Stimulated activated CD4-positive, alpha-beta T cell treated with anti-CD3 and anti-CD28 coated beads, Interleukin-15, amount 100 ng/mL, for 1 hour (primary cell): ENCODE measurements at places on chromosomes 12 and 14.

GRCh38 chr12:105993766-105994555 lies 144.8 kb downstream of the NUAK1 start:
- DNase-seq, result no peak

DNA sequence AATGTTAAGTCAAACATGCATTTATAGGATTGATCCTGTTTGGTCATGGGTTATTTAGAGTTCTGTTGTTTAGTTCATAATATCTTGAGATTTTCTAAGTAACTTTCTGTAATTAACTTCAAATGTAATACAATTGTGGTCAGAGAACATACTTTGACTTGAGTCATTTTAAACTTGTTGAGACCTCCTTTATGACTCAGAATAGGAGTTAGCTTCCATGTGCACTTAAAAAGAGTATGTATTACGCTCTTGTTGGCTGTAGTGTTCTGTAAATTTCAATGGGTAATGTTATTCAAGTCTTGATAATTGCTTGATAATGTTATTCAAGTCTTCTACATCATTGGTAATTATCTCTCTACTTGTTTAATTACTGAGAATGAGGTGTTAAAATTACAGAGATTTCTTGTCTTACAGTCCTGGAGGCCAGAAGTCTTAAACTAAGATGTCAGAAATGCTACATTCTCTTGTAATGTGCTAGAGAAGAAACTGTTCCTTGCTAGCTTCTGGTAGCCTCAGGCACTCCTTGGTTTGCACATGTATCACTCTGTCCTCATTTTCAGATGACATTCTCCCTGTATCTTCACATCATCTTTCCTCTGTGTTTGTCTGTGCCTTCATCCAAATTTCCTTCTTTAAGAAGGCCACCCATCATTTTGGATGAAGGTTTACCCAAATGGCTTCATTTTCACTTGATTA lies 197.3 kb downstream of the TMTC3 start:
- DNase-seq, result no peak

DNA sequence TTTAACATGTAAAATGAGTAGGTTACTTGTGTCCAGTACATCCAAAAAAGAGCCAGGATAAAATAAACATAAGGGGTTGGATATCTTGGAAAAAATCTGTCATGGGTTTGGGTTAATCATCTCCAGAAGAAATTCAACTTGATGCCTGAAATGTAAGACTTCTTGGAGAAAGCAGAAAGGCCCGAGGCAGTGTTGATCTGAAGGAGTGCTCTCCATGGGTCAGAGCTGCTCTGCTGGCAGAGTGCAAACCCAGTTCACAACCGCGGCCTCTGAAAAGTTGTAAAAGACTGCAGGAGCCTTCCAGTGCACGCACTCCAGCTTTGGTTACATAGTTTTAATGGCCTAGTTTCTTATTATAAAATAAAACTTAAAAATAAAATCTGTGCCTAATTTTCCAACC lies 97.3 kb upstream of the ALX1 start:
- no peak for DNase-seq

DNA sequence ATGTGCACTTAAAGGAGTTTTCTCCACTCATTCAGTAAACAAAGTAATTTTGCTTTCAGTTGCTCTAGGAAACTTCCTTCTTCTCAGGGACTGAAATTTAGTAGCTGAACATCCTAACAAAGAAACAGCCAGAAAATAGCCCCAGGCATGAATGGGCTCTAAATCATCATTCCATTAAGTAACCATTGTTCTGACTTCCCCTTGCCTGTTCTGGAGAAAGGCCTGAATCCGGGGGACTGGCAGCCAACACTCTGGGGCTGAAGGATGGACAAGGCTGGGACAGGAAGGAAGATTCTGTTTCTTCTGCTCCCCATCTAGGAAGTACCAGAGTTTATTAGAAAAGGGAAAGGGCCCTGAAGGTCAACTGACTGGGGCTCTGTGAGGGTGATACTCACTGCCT lies 104.5 kb downstream of the ESRRB start:
- no peak for DNase-seq

GRCh38 chr12:5889381-5890047 lies 55.5 kb downstream of the ANO2 start:
- no peak for DNase-seq

DNA sequence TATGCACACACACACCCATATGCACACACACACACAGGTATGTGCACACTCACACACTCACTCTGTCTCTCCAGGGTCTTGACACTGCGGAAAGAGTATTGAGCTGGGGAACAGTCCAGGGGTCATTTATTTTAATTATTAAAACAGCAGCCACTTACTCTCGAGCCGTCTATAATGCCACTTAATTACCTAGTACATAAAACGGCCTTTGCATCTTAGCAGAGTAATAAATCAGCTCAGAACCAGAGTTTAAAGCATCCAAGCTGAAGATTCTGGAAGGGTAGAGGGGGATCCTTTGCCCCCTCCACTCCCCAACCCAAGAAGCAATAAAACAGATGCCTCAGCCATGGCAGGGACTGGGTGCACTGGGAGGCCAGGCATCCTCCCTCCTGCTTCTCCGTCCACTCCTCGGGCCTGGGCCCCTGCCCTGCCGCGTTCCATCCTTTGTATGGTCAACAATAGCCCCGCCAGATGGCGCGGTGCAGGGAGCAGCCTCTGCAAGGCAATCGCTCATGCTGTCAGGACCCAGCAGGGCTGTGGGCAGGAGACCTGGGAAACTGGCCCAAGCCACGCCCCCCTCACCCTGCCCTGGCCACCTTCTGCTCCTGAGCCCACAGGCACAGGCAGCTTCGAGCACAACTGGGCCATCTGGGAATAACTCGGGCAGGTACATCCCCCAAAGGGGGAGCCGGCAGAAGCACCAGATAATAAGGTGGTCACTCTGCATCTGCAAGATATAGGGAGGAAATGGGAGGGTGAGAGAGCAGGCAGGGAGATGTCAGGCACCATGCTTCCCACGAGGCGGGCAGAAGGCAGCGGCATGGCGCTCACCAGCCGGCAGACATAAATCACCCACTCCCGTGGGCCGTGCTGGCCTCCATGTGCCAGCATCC lies 40.9 kb downstream of the CCDC85C start:
- no peak for DNase-seq

DNA sequence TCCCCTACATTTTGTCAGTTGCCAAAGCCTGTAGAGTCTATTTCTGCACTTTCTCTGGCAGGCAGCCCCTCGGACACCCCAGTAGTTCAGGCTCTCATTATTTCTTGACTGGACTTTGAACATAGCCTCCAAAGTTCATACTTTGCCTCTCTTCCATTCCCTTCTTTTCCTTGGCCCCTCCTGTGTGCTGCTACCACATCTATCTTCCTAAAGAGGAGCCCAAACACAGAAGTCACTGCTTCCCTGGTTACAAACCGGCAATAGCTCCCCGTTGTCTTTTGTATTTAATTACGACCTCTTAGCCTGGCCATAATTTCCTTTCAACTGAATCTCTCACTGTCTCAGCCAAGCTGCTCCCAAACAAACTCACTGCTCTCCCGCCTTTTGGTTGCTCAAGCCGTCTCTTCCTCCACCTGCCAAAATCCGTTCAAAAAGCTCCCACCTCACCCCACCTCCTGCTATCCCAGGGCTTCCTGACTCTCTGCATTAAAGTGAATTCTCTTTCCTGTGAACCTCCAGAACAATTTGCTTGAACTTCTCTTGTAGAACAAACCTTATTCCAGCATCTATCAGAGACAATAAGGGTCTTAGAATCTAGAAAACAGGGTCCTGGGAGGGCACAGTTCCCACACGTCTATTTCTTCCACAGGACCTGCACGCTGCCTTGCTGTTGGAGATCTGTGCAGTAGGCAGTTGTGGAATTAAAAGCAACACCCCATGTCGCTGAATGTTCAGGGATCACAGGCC lies 46.9 kb downstream of the PRMT8 start:
- no peak for DNase-seq

- DNase-seq, result no peak
Measured at GRCh38 chr12:2449586-2449985, 345.2 kb upstream of the FKBP4 start.

DNA sequence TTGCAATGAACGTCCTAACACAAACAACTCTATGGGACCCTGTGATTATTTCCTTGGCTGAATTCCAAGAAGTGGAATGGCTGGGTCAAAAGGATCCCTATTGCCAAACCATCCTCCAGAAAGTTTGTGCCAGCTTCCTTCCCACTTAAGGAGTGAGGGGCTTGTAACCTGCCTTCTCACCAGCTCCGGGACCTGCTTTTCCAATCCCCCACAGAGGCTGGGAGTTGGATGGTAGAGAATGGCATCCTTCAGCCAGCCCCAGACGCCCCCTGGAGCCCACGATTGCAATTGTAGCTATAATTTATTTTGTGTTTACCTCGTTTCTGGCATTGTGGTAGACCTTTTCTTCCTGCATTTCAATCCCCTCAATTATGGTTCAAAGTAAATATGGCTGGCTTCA lies 9.7 kb upstream of the ZDHHC22 start:
- no peak for DNase-seq

DNA sequence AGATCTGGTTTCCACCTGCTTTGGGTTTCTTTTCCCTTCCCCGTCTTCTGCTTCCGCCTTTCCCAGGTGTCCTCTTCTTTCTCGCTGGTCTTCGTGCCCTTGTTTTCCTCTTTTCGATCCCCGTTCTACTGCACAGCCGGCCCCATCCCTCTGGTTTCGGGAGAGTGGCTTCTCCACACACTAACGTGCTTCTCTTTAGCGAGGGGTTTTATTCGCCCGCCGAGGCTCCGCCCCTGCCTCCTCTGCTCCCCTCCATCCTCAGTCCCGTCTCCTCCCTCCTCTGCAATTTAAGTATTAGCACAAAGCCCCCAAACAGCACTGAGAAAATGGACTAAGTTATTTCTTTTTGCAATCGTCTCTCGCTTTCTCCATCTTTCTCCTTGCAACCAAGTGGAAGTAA lies at the start of gene SLC7A8:
SLC7A8 (minus strand) TSS at position 182 of the 400 bp plus-strand sequence. CDS start 746 bp downstream, outside the sequence.
- DNase-seq, result no peak

DNA sequence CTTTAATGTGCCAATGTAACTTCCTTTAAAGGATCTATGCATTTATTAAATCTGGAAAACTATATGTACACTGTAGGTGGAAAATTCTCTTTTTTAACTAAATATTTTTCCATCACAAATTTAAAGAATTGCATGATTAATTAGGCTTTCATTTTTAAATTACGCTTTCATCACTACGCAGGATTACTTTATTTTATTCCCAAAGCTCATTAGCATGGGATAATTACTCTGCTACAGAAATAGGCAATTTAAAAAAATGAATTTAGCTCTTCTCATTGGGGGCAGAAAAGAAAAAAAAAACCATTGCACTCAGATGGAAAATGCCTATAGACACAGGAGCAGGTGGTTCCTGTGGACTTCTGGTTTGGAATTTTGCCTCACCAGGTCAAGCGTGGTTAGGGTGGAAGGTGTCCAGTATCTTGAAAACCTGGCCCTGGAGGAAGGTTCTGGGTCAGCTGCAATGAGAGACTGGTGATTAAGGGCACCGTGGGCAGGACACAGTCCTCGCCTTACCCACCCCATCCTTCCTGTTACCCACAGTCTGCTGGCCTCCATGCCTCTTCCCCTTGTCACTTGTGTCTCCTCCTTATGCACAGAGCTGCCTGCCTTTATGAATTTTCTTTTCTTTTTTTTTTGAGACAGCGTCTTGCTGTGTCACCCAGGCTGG lies 17.3 kb upstream of the RIN3 start:
- DNase-seq, result no peak

- no peak for DNase-seq
Measured at GRCh38 chr12:3332188-3332587, 158.8 kb upstream of the PRMT8 start.

GRCh38 chr14:100813291-100813690 lies 12.6 kb upstream of the MEG3 start:
- DNase-seq, result no peak

- no peak for DNase-seq
Measured at GRCh38 chr14:22163051-22163450, 426.0 kb downstream of the DAD1 start.

GRCh38 chr14:36755756-36756155 lies 94.1 kb downstream of the PAX9 start:
- DNase-seq, result no peak

GRCh38 chr12:93315907-93316622 lies 61.7 kb upstream of the NUDT4 start:
- DNase-seq, result no peak

DNA sequence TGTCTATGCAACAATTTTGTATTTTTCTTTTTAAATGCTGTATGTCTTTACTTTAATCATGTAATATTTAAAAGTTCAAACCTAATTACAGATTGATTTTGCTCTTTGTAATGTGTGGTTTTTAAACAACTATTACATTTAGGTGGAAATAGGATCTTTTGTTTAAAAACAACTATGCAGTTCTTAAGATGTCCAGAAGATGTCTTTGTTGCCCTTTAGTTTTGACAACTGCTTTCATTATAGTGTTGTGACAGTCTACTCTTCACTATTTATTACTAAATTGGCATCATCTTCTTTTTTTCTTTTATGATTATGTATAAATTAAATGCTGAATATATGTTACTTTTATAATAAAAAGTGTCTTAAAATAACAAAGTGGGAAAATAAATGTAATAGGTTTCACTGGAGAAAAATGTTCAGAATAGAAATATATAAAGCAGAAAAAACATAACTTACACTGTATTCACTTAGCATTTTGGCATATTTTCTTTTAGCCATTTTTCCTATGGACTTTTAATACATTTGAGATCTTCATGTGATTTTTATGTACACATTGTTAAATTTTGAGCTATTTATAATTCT lies 27.1 kb upstream of the PCNX4 start:
- DNase-seq, result no peak

DNA sequence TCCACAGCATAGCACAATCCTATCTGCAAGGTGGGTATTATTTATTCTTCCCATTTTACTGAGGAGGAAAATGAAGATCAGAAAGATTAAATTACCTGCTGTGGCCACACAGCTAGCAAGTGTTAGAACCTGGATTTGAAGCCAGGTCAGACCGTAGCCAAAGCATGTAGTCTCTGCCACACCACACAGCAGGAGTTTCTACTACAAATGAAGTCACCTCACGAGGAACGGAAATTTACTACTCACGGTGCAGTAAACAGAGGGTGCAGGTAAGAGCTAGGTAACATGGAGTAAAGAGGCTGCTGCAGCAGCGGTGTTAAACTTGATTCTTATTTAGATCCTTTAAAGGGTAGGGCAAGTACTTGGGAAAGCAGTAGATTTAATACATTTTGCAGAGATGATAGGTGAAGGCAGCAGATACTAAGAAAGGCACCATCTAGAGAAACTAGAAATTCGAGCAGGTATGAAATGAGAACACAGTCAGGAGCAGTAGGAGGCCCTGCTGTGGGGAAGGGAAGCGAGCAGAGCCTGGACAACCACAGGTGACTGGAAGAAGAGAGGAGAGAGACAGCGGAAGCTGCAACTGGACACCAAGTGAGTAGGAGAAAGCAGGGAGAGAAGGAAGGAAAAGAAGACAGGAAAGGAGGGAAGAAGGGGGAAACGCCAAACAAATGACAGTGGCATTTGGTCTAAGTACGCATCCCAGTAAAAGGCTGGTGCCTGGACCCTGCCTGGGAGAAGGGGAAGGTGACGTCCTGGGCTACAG lies 21.5 kb downstream of the SPTB start:
- DNase-seq, result no peak

- no peak for DNase-seq
Measured at GRCh38 chr12:19842116-19842515, 402.8 kb downstream of the AEBP2 start.

GRCh38 chr12:89087149-89087825 lies 265.0 kb downstream of the DUSP6 start:
- DNase-seq, result no peak

GRCh38 chr12:96375841-96376604 lies 24.2 kb downstream of the CDK17 start:
- no peak for DNase-seq
